ENCODE measurements at places on chromosomes 11 and 22.
A peak's percentile ranks its signal among the peaks of the same experiment; 100 is the strongest.

- no peak for DNase-seq
Measured at GRCh38 chr11:555227-555779, 5.2 kb downstream of the LMNTD2 start.

- DNase-seq: no peak
Measured at GRCh38 chr11:114562166-114562916, 2.7 kb upstream of the NXPE1 start.

DNA sequence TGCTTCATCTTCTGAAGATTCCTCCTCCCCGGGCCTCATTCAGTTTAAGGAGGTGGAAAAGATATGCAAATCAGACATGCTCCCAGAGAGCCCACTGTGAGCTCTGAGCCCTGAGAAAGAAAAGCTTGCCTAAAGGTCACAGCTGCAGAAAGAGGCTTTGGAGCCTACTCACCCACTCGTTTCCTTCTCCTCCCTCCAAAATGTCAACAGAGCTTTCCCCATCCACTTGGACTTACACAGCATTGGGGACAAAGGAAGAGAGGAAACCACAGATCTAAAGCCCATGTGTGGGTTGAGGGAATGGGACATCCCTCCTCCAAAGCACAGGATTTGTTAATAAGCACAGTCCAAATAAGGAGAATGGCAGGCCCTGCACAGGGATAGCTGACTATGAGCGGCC, 158.4 kb downstream of the ETS1 start:
- no peak for DNase-seq

DNA sequence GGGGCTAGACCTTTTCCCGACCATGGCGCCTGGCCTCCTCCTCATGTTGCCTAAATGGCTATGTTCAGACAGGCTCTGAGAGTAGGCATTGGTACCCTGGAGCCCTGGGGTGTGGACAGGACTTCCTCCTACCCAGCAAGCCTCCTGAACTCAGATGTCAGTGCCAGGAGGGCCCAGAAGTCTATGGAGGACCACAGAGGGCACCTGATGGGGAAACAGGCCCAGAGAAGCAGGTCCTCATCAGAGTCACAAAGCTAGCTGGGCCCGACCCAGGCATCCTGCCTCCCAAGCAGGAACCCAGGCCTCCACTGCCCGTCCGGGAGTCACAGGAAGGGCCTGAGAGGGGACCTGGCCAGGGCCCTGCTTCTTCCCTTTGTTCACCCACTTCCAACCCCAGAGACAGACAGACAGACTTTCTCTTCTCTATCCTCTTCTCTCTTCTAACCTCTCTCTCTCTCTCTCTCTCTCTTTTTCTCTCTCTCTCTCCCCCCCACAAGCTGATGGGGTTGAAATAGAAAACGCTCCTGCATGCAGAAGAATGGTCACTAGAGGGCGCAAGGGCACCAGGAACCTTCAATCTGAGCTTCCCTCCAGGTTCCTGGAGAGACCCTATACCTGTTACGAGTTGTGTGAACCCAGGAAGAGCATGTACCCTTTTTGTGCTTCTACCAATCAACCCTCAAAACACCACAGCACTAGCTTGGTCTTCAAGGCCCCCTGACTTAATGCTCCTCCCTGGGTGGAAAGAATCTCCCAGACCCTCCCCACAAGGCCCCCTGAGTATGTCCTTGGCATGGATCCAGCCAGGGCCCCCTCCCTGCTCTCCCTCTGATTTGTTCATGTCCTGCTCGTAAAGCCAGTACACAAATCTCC, 27.1 kb downstream of the ARAP1 start:
- DNase-seq: peak; percentile 88

- DNase-seq: no peak
Measured at GRCh38 chr11:116535120-116535519, 237.7 kb downstream of the BUD13 start.

GRCh38 chr11:117020287-117020686, 77.9 kb downstream of the SIK3 start:
- no peak for DNase-seq

- no peak for DNase-seq
Measured at GRCh38 chr11:79466411-79466810, 25.6 kb upstream of the TENM4 start.

GRCh38 chr11:77262803-77263202, 38.7 kb downstream of the GDPD4 start:
- DNase-seq: no peak

DNA sequence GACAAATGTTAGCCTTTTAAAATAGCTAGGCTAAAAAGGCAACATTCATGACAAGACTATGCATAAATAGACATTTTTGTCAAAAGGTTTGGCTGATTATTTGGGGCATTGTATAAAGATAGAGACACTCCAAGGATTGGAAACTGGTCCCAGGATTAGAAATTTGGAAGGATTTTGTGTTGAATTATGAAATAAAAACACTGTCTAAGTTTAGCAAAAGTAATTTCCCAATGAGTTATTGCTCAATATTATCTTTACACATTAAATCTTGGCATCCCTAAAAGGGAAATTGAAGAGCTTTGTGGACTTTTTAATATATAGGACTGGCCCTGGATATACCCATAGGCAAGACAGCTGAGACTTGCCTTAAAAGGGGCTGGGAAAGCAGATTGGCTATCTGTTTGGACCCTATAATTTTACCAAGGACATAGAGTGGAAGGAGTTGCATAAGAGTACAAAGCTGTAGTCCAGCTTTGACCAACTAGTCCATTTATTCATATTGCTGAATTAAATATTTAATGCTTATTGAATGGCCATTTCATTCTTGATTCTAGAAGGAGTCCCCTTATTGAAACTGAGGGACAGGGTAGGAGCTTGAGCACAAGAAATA, 382.7 kb downstream of the METTL15 start:
- no peak for DNase-seq

- DNase-seq: no peak
Measured at GRCh38 chr22:27389727-27390075, 411.9 kb downstream of the MN1 start.

DNA sequence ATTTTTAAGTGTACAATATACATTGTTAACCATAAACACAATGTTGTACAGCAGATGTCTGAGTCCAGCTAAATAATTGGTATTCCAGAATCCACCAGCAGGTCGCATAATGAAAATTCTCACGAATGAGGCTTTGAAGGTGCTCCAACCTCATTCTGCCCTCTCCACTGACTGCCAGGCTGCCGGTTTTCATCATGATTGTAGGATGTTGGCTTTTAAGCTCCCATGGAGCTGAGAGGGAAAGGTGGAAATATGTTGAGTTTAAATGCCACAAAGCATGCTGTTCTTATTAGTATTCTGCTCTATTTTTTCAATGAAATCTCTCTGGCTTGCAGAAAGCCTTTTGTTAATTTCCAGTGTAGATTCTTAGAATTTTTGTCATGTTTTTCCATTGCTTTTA, 337.2 kb upstream of the DDI1 start:
- DNase-seq: no peak

DNA sequence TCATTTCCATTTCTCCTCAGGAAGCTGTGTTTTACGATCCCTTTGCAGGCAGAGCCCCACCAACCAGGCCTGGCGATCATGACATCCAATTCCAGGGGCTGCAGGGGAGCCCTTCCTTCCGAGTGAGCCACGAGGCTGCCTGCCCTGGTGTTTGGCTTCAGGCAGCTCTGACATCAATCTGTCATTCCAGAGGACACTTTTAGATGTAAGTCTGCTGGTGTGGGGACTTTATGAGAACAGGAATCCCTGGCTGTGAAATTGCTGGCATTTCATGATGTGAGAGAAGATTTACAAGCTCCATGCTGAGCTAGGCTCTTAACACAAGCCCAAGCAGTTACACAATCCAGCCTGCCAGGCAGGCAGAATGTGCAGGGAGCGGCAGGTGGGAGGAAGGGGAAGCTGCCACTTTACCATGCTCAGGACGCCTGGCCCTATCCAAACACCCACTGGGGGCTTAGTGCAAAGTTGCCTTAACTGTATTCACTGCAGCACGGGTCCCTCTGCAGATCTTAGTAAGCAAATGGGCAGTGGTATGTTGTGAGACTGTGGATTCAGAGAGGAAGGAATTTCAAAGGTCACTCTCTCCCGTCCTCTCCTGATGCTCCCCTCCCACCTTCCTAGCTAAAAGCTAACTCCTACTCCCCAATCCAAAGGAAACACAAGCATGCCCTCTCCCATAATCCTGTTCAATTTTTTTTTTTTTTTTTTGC, 43.4 kb upstream of the MICAL2 start:
- no peak for DNase-seq

DNA sequence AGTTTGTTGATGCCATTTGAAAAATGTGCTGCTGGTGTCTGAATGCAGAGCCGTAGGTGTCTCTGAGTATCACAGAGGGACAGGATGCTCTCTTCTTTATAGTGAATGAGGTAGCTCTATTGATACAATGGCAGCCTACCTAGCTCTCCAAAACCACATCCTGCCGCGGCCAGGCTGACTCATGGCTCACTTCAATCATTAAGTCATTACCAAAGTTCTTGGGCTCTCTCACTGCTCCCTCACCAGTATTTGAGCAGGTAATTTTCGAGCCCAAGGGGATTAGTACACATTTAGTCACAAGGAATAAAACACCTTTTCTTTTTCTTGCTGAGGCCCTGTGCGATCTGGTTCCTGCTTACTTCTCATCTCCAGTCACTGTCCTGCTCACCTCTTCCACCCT, 509.0 kb upstream of the LARGE1 start:
- no peak for DNase-seq

DNA sequence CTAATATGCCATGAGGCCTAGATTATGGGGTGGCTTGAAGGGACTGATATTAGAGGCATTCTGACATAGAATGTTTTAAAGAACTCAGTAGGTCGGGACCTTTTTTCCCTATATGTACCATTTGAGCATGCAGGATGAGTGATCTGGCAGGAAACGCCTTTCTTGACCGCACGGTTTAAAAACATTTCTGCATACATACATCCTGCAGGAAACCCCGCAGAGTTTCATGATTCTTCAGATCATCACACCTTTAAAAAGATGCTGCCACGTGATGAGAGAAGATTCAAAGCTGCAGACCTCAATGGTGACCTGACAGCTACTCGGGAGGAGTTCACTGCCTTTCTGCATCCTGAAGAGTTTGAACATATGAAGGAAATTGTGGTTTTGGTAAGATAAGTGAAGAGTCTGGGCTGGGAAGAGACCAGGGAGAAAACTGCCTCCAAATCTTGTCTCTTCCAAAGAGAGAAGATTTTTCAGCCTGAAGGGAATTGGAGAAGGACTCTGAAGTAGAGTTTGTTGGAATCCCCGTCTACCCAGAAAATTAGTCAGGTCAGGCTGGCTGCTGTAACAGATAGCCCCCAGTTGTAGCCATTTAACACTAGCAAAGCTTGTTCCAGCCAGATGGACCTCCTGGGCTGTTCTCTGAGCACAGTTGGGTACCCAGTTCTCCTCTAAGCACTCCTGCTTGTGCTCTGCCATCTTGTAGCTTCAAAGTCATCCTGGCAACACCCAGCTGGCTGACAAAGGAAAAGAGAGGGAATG, 7.4 kb downstream of the RCN1 start:
- no peak for DNase-seq

- DNase-seq: no peak
Measured at GRCh38 chr11:128042290-128042751, 545.0 kb downstream of the ETS1 start.

- DNase-seq: peak; percentile 31
Measured at GRCh38 chr11:2826679-2827056, 58.9 kb downstream of the CDKN1C start.

DNA sequence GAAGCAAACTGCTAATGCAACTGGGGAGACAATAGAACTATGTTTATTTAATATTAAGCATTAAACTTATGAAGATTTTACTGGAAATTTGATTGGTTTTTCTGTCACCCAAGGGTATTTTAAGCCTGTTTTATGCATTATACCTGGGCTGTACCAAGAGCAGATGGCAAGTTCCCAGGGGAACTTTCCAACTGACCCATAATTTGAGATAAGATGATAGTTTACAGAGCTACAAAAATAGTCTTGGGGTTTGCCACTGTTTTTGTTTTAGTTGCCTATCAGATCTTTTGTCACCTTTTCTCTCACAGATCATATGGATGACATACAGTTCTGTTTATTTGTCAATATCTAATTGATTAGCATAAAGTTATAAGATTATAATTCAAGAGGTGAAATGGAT, 43.9 kb downstream of the PDE3B start:
- DNase-seq: no peak

GRCh38 chr11:105033343-105033742, 1.6 kb downstream of the CASP1 start:
- peak; percentile 31 for DNase-seq

- DNase-seq: no peak
Measured at GRCh38 chr11:24496386-24496735, 492 bp upstream of the LUZP2 start.

DNA sequence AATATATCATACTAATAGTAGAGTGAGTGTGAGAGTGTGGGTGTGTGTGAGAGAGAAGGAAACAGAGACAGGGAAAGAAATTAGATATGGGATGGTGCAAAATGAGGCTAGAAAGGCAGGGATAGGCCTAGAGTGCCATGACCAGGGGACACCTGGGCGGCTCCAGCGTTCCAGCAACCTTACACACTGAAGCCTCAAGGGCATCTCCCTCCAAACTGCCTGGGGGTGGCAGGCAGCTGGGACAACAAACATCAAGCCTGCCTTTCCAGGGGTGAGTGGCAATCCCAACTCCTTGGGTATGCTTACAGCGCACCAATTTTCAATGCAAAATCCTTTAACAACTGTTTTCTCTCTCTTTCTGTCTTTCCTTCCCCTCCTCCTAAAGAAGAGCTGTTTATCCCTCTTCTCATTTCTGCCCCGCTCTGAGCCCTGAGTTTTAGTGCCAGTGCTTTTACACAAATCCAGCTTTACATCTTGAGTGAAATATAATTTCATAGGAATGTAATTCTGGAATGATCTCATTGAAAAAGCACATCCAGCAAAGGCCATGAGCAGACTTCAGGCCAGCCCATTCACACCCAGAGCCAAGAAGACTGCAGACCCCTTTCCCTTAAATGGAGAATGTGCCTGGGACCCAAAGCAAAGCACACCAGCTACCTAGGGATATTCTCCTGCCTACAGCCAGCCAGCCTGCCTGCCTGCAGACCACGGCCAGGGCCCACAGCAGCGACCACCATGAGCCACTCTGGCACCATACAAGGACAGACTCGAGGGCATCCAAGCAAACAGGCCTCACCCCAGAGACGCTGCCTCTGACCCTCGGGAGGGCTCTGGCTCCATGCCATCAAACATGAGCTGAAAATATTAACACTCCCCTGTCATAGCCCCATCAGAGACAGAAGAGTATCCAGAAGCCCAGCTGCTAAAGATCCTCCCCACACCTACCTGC, 90.3 kb downstream of the RPL27A start:
- no peak for DNase-seq

DNA sequence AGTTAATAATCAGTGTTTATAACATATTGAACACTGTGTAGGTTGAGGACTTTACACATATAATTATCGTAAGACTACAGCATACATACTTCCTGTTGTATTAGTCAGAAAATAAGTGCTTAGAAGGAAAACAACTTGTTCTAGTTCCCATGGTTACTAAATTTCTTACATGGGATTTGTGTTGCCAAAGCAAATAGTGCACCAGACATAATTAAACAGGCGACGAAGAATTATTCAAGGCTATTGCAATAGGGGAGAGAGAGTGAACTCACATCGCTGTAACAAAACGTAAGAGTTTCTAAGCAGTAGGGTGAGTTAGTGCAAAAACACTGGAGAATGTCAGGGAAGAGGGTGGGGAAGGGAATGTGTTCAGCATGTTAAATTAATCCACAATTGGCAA, 347.8 kb downstream of the CNTN5 start:
- no peak for DNase-seq
